ENCODE measurements at places on chromosomes 2 and 18. TPM values are rescaled to one million over a fixed set of nuclear protein-coding genes. Genes with fewer than 3 reads are reported as not detected.

Gene ANKRD23
- 3.2 TPM for total RNA-seq

Gene TUBA3E
- total RNA-seq, result not detected

Gene ANKAR
- total RNA-seq, result 8.9 TPM

Gene ERICH2
- total RNA-seq, result 0.49 TPM

GRCh38 chr2:147933931-147934330 is 86.6 kb downstream of the ORC4 start:
- DNase-seq, result no peak
- no peaks in the 10 kb centered on the region for H3K36me3 ChIP-seq
- no peak overlapping the region for H3K27ac ChIP-seq

GRCh38 chr2:217990791-217991465 is 11.9 kb downstream of the TNS1 start:
- H3K4me3 ChIP-seq, result no peak overlapping the region
- no peak overlapping the region for H3K27ac ChIP-seq
- DNase-seq, result no peak
